ENCODE measurements at places on chromosomes 13 and 19. TPM values are rescaled to one million over a fixed set of nuclear protein-coding genes. Genes with fewer than 3 reads are reported as not detected.

DNA sequence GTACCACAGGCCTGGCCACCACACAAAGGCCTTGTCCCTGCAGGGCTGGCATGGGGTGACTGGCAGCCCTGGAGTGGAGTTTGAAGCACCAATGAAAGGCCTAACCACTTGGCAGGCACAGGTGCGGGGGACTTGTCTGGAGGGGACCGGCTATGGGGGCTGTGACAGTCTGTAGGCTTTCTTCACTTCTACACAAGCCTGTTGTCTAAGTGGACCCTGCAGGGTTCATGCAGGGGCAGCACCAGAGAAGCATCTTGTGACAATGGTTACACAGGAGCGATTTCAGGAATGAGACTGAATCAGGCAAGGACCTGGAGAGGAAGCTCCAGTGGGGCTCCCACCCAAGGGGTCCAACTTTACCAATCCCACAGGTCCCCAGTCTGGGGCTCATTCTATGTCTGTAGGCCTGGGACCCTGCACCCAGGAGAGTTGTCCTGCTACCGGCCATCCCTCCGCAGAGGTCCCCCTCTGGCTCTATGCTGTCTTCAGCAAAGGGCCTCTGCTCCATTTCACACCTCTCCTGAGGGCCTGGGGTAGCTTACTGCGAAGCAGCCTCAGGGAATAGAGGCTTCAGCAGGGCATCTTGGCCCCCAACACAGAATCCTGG, 2.3 kb upstream of the ZNF837 start:
- DNase-seq = no peak

DNA sequence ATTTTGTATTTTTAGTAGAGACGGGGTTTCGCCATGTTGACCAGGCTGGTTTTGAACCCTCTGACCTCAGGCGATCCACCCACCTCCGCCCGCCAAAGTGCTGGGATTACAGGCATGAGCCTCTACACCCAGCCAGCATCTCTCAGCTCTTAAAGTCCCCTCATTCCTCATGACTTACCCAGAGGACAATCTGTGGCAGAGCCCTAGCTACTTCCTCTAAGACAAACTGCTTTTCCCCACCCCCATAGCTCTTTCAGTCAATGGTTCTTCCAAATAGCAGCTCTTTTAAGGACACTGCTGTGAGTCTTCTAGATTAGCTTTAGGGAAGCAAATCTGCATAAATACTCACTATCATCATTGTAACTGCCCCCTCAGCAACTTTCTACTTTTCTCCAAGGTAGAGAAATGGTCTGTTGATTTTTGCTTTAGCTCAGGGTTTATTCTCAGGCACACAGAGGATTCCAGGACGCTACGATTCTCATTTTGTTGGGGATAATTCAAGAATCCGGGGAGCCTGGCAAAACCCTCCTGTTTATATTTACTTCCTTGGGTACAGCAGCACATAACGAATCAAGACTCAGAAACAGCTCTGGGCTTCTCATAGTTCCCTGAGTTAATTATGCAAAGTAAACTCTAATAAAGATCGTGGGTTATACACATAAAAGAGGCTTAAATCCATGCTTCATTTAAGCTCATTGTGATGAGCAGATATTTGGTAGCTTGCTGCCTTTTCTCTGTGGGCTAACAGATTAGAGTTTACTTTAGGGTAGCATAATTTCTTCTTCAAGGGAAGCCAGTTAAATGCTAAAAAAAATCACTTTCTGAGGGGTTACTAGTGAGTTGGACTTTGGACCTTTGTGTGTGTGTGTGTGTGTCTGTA, 357.4 kb downstream of the TDRD3 start:
- no peak for DNase-seq

DNA sequence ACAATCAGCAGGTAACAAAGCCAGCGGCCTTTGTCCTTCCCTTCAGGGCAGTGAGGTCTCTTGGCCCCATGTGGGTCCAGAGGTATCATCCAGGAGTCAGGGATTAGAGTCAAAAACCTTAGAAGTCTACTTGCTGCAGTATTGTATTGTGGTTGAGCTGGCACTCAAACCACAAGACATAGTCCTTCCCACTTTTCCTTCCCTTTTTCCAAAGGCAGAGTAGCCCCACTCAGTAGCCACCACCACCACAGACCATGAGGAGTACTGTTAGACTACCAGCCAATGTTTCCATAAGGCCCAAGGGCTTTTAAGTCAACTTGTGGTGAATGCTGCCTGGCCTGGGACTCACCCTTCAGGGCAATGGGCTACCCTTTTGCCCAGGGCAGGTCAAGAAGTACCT, 27.1 kb upstream of the CCNA1 start:
- no peak for DNase-seq

Gene TRPM4
- polyA plus RNA-seq = 47.6 TPM

Gene KRTDAP
- not detected for polyA plus RNA-seq
